Psoas muscle (tissue), 8 donors: ENCODE measurements at places on chromosomes 1 and 21. TPM values are rescaled to one million over a fixed set of nuclear protein-coding genes. Genes with fewer than 3 reads are reported as not detected.

The HS2ST1 gene
- 10.0 TPM for total RNA-seq

The SETSIP gene
- not detected for total RNA-seq

The FABP3 gene
- 4,001 TPM for total RNA-seq

The FCRL5 gene
- not detected for total RNA-seq

The LCE1D gene
- total RNA-seq: not detected

The OLIG2 gene
- 0.08 TPM for total RNA-seq

The ST3GAL3 gene
- total RNA-seq: 40.7 TPM

The CHODL gene
- 0.55 TPM for total RNA-seq

The ZNF436 gene
- 11.5 TPM for total RNA-seq

The ARHGEF16 gene
- 0.51 TPM for total RNA-seq

The FBXO2 gene
- total RNA-seq: 1.2 TPM

The CFAP57 gene
- total RNA-seq: not detected

The HPCAL4 gene
- total RNA-seq: 3.2 TPM

The CRYBG2 gene
- total RNA-seq: 0.56 TPM

The BEND5 gene
- 1.6 TPM for total RNA-seq

The OVAAL gene
- not detected for total RNA-seq

The SPATA6 gene
- total RNA-seq: 5.3 TPM

The FAM43B gene
- 0.62 TPM for total RNA-seq

The SPATA45 gene
- total RNA-seq: not detected

The KRTAP21-2 gene
- total RNA-seq: not detected

The SEMA4A gene
- total RNA-seq: 3.4 TPM

The CLDN14 gene
- not detected for total RNA-seq
